ENCODE measurements at places on chromosomes 13 and 19.
A peak's percentile ranks its signal among the peaks of the same experiment; 100 is the strongest.

DNA sequence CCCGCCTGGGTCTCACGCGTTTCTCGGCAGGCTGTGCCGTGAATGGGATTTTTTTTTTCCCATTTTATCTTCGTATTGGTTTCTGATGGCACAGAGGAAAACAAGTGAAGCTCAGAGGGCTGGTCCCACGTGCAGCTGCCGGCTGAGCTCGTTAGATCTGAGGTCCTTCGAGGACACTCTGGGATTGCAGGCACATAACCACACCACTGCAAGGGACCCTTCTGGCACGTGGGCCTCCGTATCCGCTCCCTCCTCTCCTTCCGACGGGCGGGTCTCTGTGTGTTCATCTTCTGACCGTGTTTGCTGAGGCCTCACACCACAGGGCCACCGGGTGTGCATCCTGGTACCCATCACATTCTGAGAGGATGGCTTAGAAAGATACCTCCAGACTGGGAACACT lies 16.6 kb downstream of the CFD start:
- DNase-seq = no peak

- no peak for DNase-seq
Measured at GRCh38 chr13:28558567-28558966, 63.6 kb upstream of the FLT1 start.

GRCh38 chr19:33641261-33641660 lies 19.5 kb downstream of the CHST8 start:
- DNase-seq = no peak

GRCh38 chr13:109646423-109646822 lies 140.0 kb downstream of the IRS2 start:
- DNase-seq = no peak

- DNase-seq = no peak
Measured at GRCh38 chr13:49240017-49240416, 7.7 kb upstream of the CDADC1 start.

DNA sequence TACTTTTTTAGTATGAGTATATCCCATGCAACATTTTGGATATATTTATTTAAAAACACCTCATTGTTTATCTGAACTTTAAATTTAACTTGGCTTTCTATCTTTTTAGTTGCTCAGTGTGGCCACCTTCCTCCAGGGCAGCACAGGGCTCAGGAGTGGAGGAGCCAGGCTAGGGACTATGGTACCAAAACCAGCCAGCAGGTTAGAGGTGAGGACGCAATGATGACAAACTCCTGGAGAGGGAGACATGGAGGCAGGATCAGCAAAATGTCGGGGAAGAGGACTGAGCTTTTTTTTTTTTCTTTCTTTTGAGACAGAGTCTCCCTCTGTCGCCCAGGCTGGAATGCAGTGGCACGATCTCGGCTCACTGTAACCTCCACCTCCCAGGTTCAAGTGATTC lies 29.6 kb upstream of the CALM3 start:
- no peak for DNase-seq

GRCh38 chr19:12784871-12785430 lies 6.3 kb upstream of the JUNB start:
- no peak for DNase-seq

- DNase-seq = peak; percentile 17
Measured at GRCh38 chr13:114282041-114282670, 755 bp downstream of the UPF3A start.

- DNase-seq = no peak
Measured at GRCh38 chr13:112759053-112759452, 69.2 kb downstream of the ATP11A start.

GRCh38 chr13:23466144-23467002 lies 32.9 kb upstream of the SACS start:
- peak; percentile 31 for DNase-seq

DNA sequence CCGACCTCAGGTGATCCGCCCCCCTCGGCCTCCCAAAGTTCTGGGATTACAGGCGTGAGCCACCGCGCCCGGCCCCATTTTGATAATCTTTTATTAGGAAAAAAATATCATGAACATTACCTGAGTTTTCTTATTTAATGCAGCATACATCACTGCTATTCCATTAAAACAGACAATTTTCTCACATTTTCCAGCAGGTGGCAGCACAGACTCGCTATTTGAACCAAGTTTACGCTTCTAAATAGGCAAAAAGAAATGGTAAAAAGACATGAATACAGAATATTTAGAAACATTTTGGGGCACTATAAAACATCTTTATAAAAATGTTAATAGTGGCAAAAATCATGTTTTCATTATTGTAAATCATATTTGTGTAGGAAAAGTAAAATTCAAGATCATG lies 903.1 kb downstream of the SLITRK6 start:
- DNase-seq = no peak

GRCh38 chr13:80011448-80012212 lies 329.3 kb downstream of the SPRY2 start:
- DNase-seq = no peak

DNA sequence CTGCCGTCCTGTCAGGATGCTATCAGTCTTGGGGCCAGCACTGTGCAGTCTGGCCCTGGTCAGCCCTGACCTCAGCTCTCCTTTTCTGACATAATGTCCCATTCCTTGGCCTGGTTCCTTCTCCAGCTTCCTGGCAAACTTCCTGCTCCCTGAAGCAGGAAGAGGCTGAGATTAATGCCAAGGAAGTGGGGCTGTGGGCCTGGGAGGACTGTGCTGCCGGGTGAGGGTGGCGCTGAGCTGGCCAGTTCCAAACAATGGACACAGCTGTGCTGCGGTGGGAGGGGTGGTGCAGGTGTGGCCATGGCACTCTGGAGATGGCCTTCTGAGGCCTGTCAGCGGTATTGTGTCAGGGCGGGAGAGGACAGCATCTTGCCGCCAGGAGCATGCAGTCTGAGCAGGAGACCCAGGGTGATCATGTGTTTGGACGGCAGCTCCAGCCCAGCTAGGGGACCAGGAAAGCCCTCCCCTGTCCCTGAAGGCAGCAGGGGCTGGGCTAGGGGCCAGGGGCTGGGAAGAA lies 30.9 kb downstream of the TUBA3C start:
- no peak for DNase-seq

DNA sequence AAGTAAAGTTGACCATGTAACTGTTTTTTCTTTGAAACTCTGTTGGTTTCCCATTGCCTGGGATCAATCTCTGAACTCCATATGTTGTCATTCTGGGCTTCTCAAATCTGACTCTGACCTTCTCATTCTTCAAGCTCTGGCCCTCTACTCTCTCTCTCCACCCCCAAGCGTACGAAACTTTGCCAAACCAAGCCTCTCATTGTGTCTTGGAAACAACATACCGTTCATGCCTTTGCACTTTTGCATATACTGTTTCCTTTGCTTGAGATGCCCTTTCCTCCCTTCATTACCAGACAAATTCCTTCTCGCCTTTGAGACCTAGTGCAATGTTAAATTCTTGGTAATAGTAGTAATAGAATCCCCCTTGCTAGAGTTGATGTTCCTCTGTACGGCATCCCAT lies 113.7 kb downstream of the OLFM4 start:
- DNase-seq = no peak

DNA sequence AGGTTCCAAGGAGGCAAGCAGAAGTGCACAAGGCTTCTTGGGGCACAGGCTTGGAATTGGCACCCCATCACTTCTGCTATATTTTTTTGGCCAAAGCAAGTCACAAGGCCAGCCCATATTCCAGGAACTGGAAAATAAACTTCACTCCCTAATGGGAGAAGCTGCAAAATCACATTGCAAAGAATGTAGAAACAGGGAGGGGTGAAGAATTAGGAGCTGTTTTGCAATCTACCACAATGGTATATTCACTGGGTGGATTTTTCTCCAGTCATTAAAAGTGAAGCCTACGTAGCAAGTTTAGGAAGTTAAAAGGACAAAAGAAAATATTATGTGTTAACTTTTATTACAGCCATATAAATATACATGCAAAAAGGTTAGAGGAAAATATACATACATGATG lies 464.8 kb downstream of the COG6 start:
- DNase-seq = no peak

- no peak for DNase-seq
Measured at GRCh38 chr19:16829822-16830289, 658 bp downstream of the SIN3B start.

DNA sequence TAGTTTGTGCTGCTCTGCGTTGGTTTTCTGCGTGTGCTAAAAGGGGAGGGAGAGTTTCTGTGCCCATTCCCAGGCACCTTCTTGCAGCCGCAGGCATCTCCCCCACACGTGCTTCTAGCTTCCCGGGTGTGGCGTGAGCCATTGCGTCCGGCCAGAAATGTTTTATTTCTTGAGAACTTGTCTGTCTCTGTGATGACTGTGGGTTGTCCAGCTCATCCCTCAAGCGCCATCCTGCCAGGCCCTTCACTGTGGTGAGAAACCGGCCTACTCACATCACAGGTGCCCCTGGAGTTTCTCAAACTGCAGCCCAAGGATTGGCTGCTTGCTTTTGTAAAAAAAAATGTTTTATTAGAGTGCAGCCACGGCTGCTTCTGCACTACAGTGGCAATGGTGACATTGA lies 24.2 kb downstream of the EPN1 start:
- DNase-seq = no peak

- DNase-seq = no peak
Measured at GRCh38 chr13:83498481-83499190, 383.6 kb downstream of the SLITRK1 start.

DNA sequence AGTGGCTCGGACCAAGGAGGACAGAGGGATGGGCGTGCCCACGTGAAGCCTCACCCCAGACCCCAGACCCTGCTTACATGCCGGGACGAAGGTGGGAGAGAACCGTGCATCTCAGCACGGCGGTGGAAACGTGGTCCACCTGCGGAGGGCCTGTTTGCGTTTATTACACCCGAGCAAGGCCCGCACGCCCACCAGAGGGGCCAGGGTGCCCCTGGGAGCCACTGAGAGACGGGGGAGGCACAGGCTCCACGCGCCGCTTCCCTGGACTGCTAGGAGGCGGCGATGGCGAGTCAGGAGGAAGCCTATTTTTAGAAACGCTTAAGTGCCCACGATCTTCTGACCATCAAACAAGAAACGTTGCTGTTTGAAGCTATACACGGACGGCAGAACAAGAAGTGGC lies 80.7 kb downstream of the ATP11A start:
- DNase-seq = no peak

GRCh38 chr13:82165396-82166174 lies 1716.7 kb downstream of the SLITRK1 start:
- DNase-seq = no peak

DNA sequence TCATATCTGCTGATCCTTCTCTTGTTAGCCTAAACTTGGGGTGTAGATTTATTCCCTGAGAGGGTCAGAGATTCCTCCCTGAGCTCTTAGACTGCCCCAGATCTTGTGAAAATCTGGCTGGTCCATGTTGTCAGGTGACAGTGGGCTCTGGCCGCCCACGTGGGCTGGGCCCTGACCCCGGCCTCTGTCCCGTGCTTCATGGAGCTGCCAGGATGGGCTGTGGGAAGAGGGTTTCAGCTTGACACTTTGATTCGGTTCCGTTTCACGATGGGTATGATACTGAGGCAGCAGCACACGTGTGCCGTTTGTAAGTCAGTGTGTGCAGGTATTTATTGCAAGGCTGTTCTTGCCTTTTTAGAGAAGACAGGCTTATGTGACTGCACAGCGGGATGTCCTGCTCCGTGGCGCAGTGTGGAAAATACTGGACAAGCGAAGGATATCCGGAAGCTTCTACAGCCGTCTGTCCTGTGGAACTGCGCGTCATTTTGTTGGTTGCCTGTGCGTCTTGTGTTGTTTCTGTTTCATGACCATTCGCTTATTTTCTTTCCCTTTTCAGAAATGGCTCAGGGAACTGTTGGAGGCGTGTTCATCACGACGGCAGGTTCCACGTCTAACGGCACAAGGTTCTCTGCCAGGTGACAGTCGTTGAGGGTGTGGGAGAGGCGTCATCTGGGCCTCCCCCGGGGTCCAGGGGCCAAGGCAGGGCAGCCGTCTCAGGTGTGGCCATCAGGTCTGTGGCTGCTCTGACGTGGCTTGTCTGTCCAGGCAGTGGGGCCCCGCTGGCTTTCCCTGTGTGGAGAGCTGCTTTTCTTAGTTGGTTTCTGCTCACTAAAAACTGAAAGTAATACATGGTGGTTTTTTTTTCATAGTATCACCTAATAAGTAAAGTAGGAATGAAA lies 20.5 kb downstream of the ATP4B start:
- DNase-seq = no peak

- no peak for DNase-seq
Measured at GRCh38 chr13:111900390-111901131, 166.4 kb upstream of the SOX1 start.

DNA sequence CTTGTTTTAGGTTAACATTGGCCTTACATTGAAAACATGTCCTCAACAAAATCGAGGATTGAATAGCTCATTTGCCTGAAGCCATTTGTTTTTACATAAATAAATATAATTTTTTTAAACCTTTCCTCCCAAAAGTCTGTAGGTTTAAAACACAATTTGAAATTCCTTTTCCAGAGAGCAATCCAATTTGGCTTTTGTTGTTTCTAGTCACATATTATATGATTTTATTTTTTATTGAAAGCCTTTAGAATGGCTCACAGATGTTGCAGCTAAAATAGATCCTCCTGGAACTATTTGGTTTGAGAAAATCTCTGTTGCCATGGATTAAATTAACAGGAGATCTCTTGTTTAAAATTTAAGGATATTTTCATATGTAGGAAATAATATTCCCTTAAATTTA lies 512.6 kb downstream of the KLF5 start:
- no peak for DNase-seq

- DNase-seq = no peak
Measured at GRCh38 chr13:91216928-91217700, 130.4 kb upstream of the MIR17HG start.

DNA sequence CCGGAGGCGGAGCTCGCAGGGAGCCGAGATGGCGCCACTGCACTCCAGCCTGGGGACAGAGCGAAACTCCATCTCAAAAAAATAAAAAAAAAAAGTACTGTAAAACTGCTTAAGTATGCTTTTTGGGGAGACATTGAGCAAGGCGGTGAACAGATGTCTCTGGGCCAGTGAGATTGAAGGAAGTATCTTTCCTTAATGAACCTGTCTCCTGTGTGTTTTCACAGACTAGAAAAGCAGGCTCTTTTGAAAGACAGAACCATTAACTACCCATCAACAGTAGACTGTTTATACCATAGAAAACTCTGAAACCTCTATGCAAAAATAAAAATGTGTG lies 1.5 kb upstream of the ECH1 start:
- no peak for DNase-seq

- DNase-seq = no peak
Measured at GRCh38 chr19:6738787-6739389, 592 bp upstream of the TRIP10 start.

Data from stimulated activated CD4-positive, alpha-beta T cell treated with anti-CD3 and anti-CD28 coated beads, TNF-alpha, amount 100 ng/mL, for 4 hours (primary cell).